SK-N-MC (cell line): ENCODE measurements at places on chromosomes 1 and 21.

GRCh38 chr1:201364808-201365105 lies 12.7 kb downstream of the TNNT2 start:
- DNase-seq, result no peak

DNA sequence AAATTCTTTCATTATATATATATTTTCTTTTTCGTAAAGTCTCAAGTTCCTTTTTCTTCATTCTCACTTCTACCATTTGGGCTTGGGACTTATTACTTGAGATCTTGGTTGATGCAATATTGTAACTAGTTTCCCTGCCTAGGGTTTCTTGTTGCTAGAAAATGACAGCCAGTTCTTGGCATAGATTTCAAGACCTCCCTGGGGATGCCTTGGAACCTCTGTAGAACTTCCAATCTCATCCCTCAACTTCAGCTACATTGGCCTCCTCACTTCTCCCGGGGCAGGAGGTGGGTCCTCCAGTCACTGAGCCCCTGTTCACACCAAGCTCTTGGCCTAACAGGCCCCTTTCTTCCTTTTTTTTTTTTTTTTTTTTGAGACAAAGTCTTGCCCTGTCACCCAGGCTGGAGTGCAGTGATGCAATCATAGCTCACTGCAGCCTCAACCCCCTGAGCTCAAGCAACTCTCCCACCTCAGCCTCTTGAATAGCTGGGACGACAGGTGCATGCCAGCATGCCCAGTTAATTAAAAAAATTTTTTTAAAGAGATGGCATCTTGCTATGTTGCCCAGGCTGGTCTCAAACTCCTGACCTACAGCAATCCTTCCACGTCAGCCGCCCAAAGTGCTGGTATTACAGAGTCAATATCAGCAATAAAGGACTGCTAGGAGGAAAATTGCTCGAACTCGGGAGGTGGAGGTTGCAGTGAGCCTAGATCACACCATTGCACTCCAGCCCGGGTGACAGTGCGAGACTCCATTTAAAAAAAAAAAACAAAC lies 33.1 kb downstream of the MAP3K7CL start:
- DNase-seq, result no peak

DNA sequence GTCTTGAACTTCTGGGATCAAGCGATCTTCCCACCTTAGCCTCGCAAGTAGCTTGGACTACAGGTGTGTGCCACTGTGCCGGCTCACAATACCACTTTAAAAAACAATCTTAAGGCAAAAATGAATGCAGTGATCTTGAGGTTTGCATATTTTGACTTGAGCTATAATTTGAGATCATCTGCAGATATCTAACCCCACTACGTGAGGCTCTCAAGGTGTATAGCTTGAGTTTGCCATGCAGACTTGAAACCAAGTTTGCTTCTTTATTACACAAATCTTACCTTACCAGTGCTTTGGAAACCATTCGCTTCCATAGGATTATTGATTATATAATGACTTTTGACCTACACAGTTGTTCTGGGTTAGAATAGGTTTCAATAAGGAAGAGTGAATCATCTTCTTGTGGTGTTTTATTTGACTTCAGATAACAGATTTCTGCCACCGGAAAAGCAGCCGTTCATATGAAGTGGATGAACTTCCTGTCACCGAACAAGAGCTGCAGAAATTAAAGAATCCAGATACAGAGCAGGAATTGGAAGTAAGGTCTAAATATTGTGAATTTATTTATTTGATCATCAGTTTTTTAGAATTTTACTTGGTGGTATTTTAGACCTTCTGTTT lies 155.1 kb downstream of the VPS13D start:
- no peak for DNase-seq

GRCh38 chr1:31215065-31215570 lies 24.6 kb downstream of the NKAIN1 start:
- no peak for DNase-seq

DNA sequence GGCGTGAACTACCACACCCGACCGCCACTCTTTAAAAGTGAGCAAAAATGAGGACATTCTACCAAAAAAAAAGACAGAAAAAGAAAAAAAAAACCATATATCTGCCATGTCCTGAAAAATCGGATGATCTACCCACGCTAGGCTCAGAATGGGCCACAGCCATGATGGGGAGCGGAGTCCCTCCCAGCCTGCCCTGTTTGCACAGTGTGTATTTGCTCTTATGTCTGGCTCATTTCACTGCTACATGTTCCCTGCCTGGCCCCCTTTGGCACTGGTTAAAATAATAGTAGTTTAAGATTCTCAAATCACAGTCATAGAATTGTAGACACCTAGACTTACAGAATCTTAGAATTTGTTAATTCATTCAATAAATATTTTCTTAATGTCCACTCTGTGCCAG lies 121.9 kb downstream of the PTPRU start:
- DNase-seq, result no peak

DNA sequence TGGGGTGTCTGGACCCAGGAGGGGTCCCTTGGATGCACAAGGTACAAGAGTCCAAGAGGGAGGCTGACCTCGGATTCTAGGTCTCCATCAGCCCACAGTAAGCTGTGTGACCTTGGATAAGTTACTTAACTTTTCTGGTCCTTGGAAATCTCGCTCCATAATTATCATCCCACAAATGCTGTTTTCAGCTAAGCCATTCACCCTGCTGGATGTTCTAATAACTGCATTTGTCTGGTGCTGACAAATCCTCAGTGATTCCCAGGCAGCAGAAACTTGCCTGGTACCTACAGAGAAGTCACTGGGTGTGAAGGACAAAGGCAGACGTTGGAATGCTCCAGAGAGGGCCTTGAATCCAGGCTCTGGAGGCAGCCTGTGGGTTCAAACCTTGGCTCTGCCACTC lies 89.7 kb downstream of the IGSF21 start:
- no peak for DNase-seq

- no peak for DNase-seq
Observed at GRCh38 chr21:38669186-38669585, 136.5 kb upstream of the ETS2 start.

GRCh38 chr1:175218786-175219434 lies 26.3 kb upstream of the KIAA0040 start:
- no peak for DNase-seq

DNA sequence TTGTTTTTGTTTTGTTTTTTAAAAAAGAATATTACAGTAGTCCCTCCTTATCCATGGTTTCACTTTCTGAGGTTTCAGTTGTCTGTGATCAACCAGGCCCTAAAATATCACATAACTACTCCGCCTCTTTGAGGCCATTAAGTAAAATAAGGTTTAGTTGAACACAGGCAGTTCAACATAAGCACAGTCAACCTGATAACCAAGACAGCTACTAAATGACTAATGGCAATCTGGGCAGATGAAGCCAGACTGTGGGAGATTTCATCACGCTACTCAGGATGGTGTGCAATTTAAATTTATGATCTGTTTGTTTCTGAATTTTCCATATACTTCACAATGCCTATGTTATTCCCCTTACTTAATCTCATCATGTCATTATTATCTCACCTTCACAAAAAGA lies 30.1 kb downstream of the LDLRAD1 start:
- no peak for DNase-seq

DNA sequence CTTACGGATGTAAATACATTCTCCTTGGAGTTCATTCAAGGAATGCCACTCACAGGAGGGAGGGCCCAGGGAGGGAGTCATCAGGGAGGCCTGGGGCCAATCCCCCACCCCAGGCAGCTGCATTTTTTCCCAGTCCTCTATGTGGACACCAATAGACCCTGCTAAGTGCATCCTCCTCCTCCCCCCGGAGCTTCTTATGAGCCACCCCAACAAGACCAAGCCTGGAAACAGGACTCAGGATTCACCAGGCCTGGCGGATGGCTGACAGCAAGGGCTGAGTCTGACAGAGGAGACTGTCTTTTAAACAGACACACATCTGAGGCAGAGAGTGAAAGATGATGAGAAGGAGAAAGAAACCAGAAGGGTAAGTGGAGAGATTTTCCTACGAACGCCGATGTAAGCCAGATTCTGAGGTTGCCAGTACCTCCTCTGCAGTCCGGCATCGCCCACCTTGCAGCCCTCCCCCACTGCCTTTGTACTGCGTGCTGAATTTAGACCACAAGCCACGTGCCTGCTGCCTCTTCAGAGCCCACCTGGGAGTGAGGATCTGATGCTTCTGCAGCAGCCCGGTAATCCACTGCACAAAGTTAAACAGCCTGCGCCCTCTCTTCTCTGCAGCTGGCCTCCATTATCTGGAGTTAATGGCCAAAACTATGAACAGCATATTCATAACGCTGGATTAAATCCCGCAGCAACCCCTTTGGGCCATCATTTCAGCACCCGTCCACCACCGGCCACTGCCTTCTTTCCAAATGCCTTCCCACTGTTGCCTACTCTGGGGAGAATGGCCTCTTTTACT lies 17.6 kb upstream of the SFPQ start:
- DNase-seq, result no peak

DNA sequence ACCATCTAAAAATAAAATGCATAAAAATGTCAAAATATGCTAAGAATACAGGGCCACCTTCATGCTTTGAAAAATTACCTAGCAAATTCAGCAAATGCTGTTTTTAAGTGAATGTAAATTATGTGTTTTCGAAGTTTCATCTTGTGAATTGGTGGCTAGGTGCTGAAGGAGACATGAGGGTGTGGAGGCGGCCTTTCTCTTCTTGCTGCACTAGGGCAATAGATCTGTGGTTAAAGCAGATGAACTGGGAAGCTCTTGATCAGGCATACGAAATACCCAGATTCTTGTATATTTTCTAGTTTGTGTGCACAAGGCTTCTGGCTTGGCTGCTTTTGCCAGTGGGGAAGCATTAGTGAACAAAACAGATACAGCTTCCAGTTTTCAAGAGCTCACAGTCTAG lies 224.5 kb downstream of the ST6GALNAC3 start:
- no peak for DNase-seq

DNA sequence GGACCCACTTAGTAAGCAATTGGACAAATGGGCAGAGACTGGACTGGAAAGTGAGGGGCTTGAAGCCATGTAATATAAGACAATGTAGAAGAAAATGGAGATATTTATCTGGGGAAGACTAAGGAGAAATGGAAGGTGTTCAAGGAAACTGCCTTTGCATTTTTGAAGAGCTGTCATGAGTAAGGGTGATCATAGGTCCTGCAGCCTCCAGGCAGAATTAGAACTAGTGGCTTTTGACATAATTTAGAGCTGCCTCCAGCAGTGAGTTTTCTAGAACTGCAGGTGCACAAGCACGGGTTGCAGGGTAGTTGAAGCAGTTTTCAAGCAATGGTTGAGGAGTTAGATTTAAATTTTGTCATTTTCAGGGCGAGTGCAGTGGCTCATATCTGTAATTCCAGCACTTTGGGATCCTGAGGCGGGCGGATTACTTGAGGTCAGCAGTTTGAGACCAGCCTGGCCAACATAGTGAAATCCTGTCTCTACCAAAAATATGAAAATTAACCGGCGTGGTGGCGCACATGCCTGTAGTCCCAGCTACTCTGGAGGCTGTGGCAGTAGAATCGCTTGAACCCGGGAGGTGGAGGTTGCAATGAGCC lies 3.7 kb upstream of the CDC14A start:
- DNase-seq, result no peak

GRCh38 chr1:226381226-226381998 lies 26.5 kb downstream of the PARP1 start:
- no peak for DNase-seq

GRCh38 chr1:96926176-96926575 lies 204.6 kb downstream of the PTBP2 start:
- no peak for DNase-seq

GRCh38 chr1:169060919-169061639 lies 45.4 kb upstream of the ATP1B1 start:
- no peak for DNase-seq

GRCh38 chr1:15618077-15618654 lies 908 bp downstream of the DDI2 start:
- DNase-seq, result no peak

GRCh38 chr1:52294580-52294979 lies 71.4 kb downstream of the CC2D1B start:
- no peak for DNase-seq

GRCh38 chr1:208499601-208500000 lies 255.4 kb upstream of the PLXNA2 start:
- no peak for DNase-seq

DNA sequence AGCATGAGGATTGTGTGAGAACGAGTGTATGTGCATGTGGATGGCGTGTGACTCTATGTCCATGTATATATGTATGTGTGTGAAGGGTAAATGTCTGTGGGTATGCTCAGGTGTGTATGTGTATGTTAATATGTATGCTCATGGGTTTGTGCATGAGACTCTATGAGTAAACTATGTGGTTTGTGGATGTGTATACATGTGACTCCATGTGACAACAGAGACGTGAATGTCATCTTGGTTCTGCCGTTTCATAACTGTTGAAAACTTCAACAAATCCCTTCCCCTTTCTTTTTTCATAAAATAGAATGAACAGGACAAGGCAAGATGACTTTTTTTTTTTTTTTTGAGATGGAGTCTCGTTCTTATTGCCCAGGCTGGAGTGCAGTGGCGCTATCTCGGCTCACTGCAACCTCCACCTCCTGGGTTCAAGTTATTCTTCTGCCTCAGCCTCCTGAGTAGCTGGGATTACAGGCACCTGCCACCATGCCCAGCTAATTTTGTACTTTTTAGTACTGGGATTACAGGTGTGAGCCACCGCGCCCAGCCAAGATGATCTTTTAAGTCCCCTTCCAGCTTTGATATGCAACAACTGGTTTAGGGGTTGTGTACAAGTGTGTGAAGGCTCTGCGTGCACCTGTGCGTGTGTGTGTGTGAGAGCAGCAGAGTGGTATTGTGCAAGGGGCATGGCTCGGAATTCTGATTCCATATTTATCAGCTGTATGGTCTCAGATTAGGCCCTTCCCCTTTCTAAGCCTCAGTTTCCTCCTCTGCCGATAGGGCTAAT lies 106.3 kb downstream of the EBNA1BP2 start:
- no peak for DNase-seq

GRCh38 chr1:20069874-20070273 lies at the start of gene PLA2G5:
Gene PLA2G5, plus strand, starts transcription at chr1:20070194. Its CDS starts 14,637 bp downstream, at chr1:20084831.
- no peak for DNase-seq

DNA sequence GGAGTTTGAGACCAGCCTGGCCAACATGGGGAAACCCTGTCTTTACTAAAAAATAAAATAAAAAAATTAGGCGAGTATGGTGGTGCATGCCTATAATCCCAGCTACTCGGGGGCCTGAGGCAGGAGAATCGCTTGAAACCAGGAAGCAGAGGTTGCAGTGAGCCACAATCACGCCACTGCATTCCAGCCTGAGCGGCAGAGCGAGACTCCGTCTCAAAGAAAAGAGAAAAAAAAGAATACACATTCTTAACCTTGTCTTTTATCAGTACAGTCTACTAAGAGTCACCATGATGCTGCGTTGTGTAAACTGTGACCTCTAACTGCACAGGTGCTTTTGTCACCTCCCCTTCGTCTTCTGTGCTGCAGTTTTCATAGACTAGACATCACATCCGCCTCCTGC lies 37.2 kb downstream of the PCNT start:
- DNase-seq, result no peak

DNA sequence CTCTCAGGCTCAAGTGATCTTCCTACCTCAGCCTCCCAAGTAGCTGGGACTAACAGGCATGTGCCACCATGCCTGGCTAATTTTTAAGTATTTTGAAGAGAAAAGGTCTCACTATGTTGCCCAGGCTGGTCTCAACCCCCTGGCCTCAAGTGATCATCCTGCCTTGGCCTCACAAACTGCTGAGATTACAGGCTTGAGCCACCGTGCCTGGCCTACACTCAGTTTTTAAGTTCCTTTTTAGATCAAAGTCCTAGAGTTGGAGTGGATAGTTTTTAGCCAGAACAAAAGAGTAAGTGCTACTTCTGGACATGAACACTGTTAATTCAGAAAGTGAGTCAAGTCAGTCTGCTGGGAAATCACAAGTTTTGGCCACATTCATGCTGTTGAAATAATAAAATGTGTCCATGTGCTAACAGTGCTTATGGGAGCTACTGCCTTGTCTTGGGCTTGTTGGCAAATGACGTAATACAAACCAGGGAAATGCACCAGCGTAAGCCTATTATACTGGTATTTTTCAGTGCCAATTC lies 84.2 kb downstream of the NDUFS5 start:
- DNase-seq, result no peak

GRCh38 chr1:97680894-97681293 lies 239.9 kb downstream of the DPYD start:
- DNase-seq, result no peak
